ENCODE measurements at places on chromosomes 7 and 10.

GRCh38 chr10:31157123-31158010 lies 125.7 kb upstream of the ZNF438 start:
- DNase-seq = peak; percentile 55

- DNase-seq = no peak
Measured at GRCh38 chr7:55484241-55484640, 88.1 kb downstream of the VOPP1 start.

DNA sequence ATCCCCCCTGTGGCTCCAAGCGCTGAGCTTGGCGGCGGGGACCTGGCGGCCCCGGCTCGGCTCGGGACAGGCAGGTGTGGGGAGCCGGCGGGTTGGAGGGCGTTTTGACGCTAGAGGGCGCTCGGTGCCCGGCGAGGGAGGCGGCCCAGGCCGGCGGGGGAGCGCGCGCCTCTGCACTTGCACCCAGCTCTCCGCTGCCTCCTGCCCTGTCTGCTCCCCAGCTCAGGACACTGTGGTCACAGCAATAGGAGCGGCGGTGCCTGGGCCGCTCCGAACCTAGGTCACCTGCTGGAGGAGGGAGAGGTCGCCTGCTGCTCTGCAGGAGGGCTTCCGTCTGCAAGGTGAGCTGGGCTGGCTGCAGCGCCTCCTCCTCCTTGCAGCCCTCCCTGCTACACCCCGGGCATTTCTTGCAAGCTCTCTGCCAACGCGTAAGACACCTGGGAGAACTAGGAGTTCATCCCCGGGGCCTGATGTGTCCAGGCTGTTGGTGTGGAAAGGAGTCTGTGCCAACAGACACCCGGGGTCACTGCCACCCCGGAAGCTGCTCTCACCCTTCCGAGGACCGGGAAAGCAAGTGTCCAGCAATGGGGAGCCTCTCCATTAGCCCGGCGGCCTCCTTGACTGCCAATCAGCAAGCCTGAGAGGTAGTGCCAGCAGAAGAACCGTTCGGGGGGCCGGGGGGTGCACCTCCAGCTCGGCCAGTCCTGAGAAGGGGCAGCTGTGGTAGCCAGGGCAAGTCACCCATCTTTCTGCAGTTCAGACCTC lies 620.4 kb downstream of the GALNT17 start:
- peak; percentile 26 for DNase-seq

DNA sequence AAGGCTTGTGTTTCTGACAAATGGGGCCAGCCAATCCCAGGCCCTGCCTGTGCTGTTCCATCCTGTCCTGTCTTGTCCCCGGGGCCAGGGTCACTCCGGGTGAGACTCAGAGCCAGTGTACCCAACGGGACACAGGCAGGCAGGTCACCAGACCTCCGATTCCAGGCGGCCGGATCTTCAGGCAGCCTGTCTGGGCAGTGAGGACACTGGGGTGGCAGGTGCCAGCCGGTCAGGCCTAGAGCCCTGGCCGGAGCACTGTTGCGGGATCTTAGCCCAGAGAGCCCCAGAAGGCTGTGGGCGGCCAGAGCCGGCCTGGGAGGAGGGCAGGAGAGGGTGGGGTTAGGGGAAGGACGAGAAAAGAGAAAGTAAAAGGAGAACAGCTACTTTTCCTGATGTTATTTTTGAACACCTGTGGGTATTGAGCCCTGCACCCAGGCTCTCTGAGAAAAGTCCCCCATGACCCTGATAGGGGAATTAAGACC lies 134.3 kb upstream of the TNRC18 start:
- no peak for DNase-seq

DNA sequence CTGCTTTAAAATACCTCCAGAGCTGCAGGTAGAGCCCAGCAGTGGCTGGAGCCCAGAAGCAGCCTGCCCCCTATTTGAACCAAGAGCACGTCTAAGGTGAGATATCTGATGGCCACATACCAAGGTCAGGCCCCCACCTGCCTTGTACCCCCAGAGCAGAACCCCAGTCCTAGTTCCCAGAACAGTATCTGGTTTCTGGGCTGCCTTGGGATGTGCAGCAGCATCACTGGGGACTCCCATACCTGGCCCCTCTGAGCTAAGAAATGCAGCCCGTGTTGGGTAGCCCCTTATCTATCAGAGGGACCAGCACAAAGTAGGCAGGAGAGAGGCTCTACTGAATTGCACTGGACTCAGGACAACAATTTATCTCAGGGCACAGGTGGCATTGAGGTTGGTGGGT lies 8.9 kb downstream of the SFTPD start:
- no peak for DNase-seq

GRCh38 chr10:132164761-132165278 lies 21.9 kb upstream of the DPYSL4 start:
- no peak for DNase-seq

DNA sequence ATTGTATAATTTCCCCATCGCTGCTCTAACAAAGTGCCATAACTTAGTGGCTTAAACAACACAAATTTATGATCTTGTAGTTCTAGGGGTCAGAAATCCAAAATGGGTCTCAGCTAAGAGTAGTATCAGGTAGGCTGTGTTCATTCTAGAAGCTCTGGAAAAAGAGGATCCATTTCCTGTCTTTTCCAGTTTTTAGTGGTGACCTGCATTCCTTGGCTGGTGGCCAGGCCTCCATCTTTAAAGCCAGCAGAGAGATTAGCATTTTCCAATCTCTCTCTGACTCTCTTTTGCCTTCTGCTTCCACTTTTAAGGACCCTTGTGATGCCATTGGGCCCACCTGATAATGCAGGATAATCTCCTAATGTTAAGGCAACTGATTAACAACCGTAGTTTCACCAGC lies 41.0 kb upstream of the C10orf120 start:
- no peak for DNase-seq

GRCh38 chr10:27568196-27569175 lies 64.4 kb downstream of the RAB18 start:
- DNase-seq = no peak

All from SHP77 (cell line).